Activated gamma-delta T cell treated with anti-CD3 and anti-CD28 coated beads, Interleukin-2, amount 50 U/mL, for 16 hours (primary cell): ENCODE measurements at places on chromosomes 5 and 9.

GRCh38 chr9:27634879-27635278, 61.6 kb upstream of the C9orf72 start:
- DNase-seq: no peak

DNA sequence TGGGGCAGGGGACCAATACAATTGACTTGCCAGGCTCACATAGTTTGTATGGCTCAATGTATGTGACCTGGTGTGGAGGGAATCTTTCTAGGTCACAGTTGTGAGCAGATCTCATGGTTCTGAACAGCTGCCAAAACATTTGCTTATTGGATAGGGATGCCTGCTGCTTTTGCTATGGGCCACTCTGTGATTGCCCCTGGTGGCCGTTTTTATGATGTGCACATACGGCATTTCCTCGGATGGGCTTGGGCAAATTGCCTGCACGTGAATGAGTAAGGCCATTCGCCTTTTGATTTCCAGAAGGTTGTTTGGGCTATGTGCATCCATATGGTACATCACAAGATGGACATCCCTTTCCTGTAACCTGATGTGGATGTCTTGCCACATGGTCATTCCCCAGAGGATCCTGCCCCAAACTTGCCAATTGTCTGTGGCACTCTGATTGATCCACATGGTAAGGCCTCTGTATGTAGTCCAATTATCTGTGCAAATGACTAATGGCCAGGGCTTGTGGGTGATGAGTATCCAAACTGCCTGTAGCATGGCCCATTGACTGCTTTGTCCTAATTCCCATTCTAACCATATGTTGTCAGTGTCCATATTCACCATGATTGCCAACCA, 10.7 kb upstream of the SLC22A4 start:
- DNase-seq: no peak

DNA sequence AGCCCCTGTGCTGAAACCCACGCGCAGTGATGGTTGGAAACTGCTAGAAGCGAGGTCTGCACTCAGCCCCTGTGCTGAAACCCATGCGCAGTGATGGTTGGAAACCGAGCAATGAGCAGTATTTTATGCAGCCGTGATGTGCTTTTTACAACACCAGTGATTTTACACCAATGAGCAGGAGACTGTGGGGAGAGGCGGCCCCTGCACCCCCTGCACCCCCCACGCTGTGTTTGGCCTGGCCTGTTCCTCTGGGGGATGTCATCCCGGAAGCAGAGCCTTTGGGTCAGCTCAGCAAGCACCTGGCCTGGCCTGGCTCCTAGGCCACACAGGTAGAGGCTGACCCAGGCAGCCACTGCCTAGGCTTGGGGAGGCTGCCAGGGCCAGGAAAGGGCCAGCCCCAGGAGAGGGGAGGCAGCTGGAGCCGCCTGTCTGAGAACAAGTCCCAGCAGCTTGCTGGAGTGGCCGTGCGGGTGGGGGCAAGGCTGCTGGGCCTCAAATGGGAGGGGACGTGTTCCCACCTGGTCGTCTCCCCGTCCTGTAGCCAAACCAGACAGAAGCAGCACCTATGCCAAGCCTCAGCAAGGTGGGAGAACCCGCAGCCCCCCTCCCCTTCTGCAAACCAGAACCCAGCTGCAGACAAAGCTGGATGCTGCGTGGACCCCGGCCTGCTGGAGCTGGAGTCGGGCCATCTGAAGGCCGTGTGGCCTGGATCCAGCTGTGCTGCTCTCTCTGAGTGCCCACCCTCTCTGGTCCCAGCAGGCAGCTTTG, 46.8 kb downstream of the DBH start:
- DNase-seq: no peak

DNA sequence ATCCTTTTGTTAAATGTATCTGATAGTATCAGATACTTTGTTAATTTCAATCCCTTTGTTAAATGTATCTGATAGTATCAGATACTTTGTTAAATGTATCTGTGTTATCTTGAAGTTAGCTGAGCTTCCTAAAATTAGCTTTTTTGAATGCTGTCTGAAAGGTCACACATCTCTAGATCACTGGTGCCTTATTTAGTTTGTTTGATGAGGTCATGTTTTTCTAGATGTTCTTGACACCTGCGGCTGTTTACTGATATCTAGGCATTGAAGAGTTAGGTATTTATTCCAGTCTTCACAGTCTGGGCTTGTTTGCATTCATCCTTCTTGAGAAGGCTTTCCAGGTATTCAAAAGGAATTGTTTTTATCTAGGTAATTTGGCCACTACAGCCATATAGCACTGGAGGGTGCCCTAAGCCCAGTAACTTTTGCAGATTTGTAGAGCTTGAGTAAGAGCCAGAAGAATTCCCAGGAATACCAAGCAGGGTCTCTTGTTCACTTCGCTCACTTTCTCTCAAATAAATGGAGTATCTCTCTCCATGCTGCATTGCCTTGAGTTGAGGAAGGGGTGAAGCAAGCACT, 435.4 kb upstream of the GRAMD2B start:
- no peak for DNase-seq

DNA sequence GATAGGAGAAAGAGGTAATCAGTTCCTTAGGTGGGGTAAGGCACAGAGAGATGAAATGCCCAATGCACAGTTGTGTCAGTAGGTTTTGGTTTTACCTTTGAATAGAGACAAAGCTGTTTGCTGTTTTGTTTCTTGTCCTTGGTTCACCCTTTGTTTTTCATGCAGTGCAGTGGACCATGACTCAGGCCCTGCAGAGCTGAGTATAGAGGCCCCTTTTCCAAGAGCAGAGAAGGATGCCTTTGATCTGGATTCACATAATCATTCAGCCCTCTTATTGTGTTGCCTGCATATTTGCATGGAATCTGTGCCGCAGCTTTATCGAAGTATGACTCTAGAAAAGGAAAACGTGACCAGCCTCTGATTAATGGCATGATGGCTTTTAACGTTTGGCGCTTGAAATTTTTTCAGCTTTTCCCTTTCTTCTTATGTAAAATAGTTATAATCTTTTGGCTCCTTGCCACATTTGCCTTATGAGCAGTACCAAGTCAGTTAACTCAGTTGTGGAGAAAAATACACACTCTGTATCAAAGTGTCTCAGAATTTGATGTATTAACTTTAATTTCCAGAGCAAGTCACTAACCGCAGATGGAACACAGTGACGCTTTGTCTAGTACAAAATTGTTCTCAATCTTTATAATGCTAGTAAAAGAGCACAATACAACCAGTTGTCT, 197.6 kb downstream of the KDM4C start:
- no peak for DNase-seq

DNA sequence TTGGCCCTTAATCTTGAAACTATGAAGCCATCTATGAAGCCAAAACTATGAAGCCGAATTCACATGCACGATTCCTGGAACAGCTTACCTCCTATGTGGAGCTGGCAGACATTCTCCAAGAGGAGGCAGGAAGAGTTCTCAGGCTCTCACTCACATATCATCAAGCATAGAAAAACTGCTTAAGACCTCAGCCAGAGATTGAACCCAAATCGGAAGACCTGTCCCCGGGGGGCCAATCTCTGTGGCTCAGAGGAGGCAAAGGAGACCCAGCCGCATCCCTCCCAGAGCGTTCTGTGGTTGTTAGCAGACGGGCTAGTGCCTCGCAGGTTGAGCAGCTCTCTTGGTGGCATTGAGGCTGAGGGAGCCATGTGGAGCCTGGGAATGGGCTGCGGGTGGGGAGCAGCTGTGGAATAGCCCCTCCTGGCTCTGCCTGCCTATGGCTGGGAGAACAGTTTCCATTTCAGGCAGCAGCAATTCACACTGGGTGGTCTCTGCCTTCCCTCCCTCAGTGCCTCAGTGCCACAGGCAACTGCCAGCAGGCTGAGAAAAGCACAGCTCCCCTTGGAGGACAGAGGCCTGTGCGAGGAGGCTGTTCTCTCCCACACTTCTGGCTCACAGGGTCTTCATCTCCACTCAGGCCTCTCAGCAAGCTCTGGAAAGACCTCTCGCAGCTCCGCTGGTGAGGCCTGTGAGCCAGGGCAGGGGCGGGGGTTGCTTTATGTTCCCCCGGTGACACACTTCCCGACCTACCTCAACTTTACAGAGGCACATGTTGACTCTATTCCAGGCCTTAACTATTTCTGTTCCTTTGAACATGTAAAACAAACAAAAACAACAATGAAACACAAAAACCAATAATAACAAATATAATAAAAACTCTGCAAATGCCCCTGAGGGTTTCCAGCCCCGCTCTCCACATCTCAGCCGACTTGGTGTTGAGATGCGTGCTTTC, 17.4 kb upstream of the TMEM174 start:
- no peak for DNase-seq

DNA sequence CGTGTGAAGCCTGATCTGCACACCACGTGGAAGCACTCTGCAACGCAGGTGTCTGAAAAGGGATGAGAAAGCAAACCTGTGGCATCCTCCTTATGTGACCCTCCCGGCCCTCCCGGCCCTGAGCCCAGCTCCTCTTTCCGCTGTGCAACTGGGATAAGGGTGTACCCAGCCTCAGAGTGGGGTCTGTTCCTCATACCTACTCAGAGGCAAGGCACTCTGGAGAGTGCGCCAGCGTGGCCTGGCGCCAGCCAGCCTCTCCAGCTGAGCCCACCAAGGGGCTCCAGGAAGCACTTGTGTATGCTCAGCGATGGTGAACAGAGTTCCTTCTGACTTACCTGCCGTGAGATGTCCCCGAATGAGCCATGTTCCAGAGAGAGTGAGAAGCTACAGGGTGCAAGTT, 102.8 kb downstream of the IRX1 start:
- no peak for DNase-seq
